ENCODE measurements at places on chromosomes 3 and 15.
A peak's percentile ranks its signal among the peaks of the same experiment; 100 is the strongest.

- no peak for DNase-seq
These were observed 977.3 kb downstream of the TBL1XR1 start for GRCh38 chr3:176219970-176220369.

GRCh38 chr3:70857916-70858315, 545.5 kb upstream of the MDFIC2 start:
- no peak for DNase-seq

DNA sequence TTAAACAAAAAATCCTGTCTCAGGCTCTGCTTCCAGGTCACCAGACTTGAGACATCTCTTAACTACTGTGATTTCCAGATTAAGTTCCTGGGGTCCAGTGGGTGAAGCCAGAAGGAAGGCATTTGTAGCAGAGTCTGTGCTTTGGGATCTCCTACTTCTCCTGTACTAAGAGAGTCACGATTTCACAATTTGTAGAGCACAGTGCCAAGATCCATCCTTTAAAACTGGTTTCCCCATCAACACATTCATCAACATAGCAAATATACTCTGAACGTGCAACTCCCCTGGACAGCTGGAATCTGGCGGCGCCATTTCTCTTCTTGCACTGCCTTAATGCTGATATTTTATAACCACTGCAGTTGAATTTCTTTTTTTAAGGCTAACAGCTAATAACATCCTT, 33.2 kb downstream of the CDCP1 start:
- DNase-seq, result no peak

GRCh38 chr15:75733761-75734651, 21.4 kb upstream of the CSPG4 start:
- no peak for DNase-seq

GRCh38 chr3:132079147-132079546, 44.3 kb upstream of the CPNE4 start:
- no peak for DNase-seq

- no peak for DNase-seq
These were observed 488.0 kb upstream of the ZNF385D start for GRCh38 chr3:22239011-22239410.

- DNase-seq, result no peak
These were observed 6.0 kb upstream of the TMEM87A start for GRCh38 chr15:42279234-42279723.

DNA sequence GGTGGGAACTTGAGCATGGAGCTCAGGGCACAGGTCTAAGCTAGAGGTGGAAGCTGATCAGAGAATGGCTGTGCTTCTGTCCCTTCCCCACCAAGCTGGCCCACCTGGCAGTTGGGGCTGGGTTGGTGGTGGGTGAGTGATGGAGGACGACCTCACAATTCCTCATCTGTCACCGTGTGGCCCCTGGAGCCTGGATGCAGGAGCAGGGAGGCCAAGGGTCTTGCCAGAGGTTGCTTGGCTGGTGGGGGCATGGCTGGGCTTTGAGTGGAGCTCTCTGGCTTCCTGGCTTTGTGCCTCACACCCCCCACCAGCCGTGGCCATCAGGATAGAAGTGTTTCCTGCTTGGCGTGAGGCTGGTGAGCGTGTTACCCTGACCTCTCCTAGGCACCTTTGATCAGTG, 36.0 kb downstream of the FBLN2 start:
- DNase-seq, result no peak

GRCh38 chr3:160707187-160707794, 30.3 kb downstream of the ARL14 start:
- DNase-seq, result peak; percentile 76

DNA sequence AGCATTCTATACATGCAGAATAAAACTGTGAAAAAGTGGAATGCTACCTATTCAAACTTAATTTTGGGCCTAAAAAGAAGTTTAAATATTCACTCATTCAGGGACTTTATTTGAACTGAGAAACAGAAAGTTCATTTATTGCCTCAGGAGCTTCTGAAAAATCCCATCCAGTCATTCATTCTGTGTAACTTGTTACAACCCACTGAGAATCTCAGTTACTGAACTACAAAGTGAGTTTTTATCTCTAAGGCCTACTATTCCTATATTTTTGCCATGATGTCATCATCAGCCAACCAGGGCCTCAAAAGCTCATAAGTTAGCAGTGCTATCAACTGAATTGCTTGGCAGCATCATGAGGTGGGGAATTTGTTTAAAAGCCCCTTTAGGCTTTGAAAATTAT, 98.0 kb upstream of the BOC start:
- no peak for DNase-seq

DNA sequence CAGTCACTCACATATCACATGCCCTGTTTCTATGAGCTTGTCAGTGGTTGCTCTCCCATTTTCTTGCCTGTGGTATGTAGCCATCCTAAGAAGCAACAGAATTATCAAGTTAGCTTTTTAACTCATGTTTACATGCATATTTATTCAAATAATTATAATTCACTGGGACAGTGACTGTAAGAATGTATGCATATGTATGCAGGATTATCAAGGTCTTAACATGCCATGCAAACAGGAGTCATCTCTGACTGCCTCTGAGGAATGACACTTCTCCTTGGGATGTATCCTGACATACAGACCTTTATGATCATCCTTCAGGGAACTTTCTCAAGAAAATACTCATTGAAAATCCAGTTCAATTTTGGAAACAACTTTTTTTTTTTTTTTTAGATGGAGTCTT, 240.9 kb downstream of the CPNE4 start:
- DNase-seq, result no peak

- no peak for DNase-seq
These were observed 80.7 kb downstream of the TIGIT start for GRCh38 chr3:114374433-114374990.

- DNase-seq, result no peak
These were observed 25.4 kb downstream of the CYP19A1 start for GRCh38 chr15:51313074-51313393.

- no peak for DNase-seq
These were observed 72.5 kb downstream of the VPS8 start for GRCh38 chr3:184884359-184885017.

- DNase-seq, result no peak
These were observed 23.8 kb downstream of the LRRFIP2 start for GRCh38 chr3:37150621-37151020.

DNA sequence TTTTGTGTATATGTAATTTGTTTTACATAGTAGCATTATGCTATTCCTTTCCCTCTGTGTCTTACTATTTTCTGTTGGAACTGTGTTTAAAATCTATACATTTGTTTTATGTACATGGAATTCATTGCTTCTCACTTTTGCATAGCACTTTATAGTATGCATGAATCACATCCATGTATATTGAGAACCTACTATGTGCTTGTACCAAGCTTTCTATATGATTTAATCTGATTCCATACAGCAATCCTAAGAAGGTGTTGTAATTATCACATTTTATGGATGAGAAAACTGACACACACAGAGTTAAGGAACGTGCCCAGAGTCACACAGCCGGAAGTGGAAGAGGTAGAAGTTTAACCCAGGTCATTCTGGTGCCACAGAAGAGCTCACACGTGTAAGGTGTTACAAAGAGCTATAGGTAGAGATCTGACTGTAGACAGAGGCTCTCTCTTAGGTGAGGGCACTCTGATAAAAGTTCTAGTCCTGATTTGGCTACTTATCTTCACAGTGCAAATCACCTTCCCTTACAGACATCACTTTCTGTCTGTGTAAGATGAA, 3.5 kb upstream of the SMAD3 start:
- no peak for DNase-seq

- peak; percentile 69 for DNase-seq
These were observed 686 bp downstream of the VPS8 start for GRCh38 chr3:184812662-184813042.

DNA sequence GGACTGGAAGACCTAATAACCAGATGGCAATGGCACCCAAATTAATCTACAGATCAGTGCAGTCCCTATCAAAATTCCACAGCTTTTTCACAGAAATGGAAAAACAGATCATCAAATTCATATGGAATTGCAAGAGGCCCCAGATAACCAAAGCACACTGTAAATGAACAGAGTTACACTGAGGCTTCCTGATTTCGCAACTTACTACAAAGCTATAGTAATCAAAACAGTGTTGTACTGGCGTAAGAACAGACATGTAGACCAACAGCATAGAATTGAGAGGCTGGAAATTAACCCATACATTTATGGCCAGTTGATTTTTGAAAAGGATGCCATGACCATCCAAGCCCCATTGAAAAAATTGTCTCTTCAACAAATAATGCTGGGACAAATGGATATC, 16.2 kb downstream of the XPC start:
- DNase-seq, result no peak

DNA sequence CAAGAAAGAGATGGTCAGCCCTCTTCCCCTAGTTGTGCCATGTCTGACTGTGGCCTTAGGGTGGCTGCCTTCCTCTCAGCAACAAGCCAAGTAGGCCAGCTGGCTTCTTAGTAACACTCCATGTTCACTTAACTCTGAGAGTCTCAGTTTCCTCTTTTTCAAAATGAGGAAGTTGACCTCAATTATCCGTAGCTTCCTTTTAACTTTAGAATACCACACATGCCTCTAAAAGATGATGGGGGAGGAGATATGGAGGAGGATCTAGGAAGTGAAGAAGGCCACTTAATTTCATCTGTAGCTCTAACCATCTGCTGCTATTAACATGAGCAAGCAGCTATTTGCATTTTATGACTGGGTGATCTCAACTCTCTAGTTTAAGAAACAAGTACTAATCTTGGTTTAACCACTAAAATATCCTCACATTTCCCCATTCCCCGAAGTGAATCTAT, 32.9 kb downstream of the CD200R1L start:
- DNase-seq, result no peak

DNA sequence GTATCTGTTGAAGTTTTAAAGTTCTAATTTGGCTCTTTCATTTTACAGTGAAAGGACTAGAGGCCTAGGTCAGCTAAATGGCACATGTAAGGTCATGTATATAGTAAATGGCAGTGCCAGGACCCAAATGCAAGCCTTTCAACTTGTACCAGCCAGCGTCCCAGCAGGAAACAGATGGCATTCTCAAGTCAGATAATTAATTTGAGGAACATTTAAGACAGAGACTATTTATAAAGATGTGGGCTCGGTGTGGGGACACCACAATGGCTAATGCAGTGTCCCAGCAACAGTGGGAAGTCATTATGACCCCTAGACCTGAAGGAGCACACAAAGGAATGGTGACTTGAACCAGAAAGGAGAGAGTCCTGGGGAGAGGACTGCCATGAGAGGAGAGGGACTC, 6.1 kb downstream of the MINDY4B start:
- no peak for DNase-seq

GRCh38 chr3:177069514-177070329, 127.6 kb downstream of the TBL1XR1 start:
- no peak for DNase-seq

DNA sequence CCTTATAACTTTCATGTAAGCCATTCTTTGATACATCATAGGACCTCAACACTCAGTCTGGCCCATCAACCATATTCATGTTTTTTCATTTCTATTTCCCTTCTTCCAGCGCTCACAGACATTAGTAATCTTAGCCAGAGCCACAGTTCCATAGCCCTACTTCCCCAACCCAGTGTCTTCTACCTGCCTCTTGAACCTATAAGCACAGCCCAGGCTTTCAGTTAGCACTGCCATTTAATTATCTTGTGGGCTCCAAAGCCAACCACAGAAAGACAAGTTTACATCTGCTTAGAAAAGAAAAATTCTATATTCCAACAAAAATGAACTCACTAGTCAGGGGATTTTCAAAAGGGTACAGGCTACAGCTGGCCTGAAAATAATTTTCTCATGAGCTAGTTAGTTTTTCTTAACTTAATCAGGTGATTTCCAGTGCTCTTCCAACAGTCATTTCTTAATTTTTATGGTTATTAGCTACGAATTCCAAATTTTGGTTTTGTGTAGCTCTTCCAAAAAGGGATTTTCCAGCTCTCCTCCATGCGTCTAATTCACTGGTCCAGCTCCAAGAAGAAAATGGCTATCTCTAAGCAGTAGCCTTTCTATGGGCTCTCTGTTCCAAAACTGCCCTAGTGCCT, 13.7 kb downstream of the CD200 start:
- DNase-seq, result no peak

Data from NCI-H1105 (cell line).